Stimulated activated CD8-positive, alpha-beta memory T cell treated with anti-CD3 and anti-CD28 coated beads, Interleukin-15, amount 100 ng/mL, for 4 hours (primary cell): ENCODE measurements at places on chromosomes 2 and 18.
A peak's percentile ranks its signal among the peaks of the same experiment; 100 is the strongest.

GRCh38 chr18:32582455-32582854, 111.8 kb upstream of the GAREM1 start:
- DNase-seq: no peak

GRCh38 chr2:128399690-128400291, 81.1 kb upstream of the HS6ST1 start:
- no peak for DNase-seq

- DNase-seq: no peak
Measured at GRCh38 chr2:66440708-66441497, 6.0 kb downstream of the MEIS1 start.

- no peak for DNase-seq
Measured at GRCh38 chr2:10305715-10306114, 3.0 kb downstream of the HPCAL1 start.

DNA sequence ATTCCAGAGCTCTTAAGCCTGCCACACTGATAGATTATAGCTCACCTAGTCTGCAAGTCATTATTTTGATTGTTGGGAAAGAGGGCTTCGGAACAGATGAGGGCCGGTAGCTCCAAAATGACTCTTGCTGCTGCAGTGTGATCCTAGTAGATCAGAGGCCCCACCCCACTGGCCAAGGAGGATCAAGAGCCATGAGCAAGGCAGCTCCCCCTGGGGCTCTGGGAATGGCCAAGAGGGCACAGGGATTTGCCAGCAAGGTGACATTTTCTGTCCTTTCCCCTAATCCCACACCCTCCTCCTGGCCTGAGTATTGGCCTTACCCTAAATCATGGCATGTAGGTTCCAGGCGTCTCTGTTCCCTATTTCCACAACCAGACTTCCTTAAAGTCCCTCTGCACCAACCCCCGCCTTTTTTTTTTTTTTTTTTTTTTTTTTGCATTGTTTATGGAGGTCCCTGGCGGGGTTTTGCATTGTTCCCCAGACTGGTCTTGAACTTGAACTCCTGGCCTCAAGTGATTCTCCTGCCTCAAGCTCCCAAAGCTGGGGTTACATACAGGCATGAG, 36.5 kb downstream of the EIF4E2 start:
- no peak for DNase-seq

DNA sequence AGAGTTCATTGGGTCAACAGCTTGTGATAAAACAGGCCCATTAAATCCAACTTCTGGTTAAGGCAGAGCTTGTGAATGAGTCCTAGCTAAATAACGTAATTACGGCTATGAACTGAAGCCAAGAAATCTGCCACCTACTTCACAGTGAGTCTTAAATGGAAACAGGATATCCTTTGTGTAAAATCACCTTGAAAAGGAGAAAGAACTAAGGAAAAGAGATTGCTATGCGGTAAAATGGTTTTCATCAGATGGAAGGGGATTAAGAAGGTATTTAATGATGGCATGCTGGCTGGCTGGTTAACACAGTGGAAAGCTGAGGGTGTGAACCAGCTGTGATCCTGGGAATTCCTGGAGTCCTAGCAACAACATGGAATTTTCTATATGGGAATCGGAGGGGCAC, 156.6 kb downstream of the DOK6 start:
- DNase-seq: no peak

DNA sequence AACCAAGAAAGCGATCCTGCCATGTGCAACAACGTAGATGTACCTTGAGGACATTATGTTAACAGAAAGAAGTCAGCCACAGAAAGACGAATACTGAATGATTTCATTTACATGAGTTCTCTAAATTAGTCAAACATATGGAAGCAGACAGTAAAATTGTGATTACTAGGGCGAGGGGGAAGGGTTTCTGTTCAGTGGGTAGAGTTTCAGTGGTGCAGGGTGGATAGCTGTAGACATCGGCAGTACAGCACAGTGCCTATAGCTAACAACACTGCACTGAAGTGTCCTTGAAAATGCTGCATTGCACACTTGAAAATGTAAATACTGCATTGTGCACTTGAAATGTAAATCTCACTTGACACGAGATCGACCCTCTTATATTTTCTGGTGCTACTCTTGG, 275.3 kb downstream of the GALR1 start:
- no peak for DNase-seq

DNA sequence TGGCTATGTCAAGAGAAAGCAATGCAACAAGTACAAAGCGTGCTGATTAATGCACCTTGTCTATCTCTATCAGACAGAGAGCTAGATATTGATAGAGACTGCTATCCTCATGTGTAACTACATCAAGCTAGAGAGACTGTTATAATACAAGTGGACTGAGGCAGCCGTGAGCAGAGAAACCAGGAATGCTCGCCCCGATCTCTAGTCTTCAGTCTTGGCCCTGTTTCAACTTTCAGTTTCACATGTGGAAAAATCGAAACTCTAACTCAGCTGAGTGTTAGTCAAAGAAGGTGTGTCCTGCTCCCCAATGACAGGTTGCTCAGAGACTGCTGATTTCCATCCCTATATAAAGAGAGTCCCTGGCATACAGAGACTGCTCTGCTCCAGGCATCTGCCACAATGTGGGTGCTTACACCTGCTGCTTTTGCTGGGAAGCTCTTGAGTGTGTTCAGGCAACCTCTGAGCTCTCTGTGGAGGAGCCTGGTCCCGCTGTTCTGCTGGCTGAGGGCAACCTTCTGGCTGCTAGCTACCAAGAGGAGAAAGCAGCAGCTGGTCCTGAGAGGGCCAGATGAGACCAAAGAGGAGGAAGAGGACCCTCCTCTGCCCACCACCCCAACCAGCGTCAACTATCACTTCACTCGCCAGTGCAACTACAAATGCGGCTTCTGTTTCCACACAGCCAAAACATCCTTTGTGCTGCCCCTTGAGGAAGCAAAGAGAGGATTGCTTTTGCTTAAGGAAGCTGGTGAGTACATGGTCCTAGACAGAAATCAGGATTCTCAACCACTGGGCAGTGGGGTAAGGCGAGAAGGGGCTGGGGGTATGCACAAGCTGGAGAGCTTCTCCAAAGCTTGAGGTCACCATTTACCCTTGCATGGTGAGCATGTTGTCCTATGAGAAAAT, at the start of gene RSAD2:
RSAD2 (plus strand) TSS at position 376 of the 903 bp plus-strand sequence; CDS start at position 400, 24 bp downstream.
- peak; percentile 12 for DNase-seq

GRCh38 chr2:52054824-52055223, 1022.9 kb upstream of the NRXN1 start:
- no peak for DNase-seq

- no peak for DNase-seq
Measured at GRCh38 chr2:224802407-224802806, 86.2 kb upstream of the CCDC195 start.

DNA sequence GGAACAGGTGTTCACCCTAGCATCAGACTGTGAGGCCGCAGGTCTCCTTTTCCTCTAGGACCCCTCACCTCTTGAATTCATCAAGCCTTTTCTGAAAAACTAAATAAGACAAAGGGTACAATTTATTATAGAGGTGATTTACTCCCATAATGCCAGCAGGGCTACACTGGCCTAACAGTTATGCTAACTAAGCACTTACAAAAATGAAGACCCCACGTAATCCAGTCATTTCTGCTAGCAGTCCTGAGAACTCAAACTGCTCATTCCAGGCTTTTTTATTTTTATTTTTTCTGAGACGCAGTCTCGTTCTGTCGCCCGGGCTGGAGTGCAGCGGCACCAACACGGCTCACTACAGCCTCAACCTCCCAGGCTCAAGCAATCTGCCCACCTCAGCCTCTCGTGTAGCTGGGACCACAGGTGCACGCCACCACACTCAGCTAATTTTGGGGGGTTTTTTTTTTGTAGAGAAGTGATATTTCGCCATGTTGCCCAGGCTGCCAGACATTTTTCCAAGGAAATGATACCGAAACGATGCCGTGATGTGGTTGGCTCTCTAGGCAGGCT, 14.2 kb downstream of the CAPG start:
- no peak for DNase-seq

DNA sequence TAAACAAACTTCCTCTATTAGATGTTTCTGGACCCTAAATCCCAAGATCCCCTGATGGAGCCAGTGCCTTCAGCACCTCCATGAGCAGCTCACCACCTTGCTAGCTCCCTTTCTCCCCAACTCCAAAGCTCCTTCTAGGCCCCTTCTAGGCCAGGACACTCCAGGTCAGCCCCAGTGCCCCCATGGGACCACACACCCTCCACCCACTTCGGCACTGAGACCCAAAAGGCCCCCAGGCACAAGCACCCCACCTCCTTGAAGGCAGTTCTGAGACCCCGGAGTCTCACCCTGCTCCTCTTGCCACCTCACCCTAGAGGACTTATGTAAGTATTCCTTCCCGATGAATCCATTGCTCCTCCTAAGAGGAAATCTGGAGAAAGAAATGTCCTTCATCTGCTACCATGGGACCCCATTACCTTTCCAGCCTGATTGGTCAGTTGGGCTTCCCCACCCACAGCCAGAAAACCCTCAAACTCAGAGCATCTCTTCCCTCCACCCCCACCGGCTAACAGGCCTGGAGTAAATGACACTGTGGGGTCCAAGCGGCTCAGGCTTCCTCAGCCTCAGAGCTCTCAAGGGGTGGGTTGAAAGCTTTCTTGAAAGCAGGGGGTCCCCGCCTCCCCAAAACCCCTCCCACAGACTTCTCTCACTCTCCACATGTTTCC, 9.8 kb upstream of the ARMC9 start:
- no peak for DNase-seq

GRCh38 chr2:27093430-27094352, 7.1 kb downstream of the KHK start:
- DNase-seq: no peak

DNA sequence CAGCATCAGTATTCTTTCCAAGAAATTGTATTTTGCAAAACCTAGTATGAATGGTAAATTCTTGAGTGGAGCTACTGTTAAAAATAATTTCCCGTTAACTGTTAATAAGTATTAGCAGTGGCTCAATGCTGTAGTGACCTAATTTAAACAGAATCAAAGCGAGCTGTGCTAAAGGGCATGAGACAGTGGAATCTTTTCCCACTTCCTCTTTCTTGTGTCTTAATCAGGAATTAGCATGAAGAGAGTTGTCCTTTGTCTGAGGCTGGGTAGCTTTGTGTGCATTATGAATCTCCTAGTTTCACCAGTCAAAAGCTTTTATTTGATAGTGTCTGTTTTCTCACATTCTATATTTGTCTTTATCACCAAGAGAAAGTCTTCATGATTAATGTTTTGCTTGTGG, 298.8 kb upstream of the GCFC2 start:
- no peak for DNase-seq

GRCh38 chr2:35857498-35857897, 498.1 kb upstream of the CRIM1 start:
- DNase-seq: no peak

- no peak for DNase-seq
Measured at GRCh38 chr2:162840598-162841246, 2.2 kb upstream of the KCNH7 start.

DNA sequence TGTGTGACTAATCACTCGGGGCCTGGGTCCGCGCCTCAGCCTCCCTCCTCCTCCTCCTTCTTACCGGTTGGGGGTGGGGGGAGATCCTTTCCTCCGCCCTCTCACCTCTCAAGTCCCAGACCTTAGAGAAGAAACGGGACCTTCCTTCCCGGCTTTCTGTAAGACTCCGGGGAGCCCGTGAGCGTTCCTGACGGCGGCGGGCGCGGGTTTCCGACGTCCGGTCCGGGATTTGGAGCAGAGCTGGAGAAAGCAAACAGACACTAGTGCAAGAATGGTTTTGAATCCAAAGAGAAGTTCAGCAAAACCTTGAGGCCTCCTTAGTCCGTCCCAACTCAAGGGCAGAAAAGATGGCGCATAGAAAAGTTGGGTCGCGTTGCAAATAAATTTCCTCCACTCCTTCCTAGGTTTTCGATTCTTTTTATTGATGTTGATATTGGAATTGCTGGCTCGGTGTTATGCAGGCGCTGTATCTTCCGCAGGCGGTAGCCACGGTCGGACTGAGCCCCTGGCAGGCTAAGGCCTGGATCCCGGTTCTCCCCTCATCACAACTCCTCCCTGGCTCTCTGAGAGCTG, 2.0 kb downstream of the DLX1 start:
- DNase-seq: no peak

- no peak for DNase-seq
Measured at GRCh38 chr2:75647771-75648170, 1.2 kb downstream of the MRPL19 start.

DNA sequence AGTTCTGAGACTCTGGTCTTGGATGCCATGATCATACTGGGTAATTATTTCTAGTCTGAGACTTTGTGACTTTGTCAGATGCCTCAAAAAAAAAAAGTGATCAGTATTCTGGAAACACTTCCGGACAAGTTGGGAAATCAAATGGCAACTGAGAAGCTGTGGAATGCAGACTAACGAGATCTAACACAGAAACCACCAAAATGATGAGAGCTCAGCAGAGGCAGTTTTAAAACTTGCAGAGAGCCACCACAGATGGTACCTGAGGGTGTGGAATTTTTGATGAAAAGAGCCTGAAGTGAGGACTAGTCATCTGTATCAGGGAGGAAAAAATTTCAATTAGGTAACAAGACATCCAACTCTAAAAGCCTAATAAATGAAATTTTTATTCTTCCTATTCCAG, 5.5 kb upstream of the GPR75 start:
- no peak for DNase-seq

DNA sequence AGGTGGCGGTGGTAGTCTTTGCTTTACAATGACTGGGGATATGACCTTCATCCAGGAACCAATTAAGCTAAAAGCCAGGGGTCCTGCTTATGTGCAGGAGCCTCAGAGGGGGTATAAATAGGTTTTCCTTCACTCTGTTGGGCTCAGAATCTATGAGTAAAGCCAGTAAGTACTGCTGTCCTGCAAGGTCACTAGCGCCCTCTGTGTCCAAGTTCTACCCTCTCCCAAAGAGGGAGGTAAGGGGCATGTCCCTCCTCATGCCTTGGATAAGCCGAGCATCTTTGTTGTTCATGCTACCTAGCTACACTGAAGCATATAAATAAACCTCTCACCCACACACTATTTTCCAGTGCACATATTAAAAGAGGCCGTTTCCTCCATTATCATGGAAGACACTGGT, 79.4 kb downstream of the SPRED2 start:
- no peak for DNase-seq

GRCh38 chr2:66569321-66569851, 134.5 kb downstream of the MEIS1 start:
- DNase-seq: no peak

- DNase-seq: no peak
Measured at GRCh38 chr2:142722569-142722968, 154.9 kb upstream of the KYNU start.

- no peak for DNase-seq
Measured at GRCh38 chr2:5319493-5319892, 372.7 kb upstream of the SOX11 start.

DNA sequence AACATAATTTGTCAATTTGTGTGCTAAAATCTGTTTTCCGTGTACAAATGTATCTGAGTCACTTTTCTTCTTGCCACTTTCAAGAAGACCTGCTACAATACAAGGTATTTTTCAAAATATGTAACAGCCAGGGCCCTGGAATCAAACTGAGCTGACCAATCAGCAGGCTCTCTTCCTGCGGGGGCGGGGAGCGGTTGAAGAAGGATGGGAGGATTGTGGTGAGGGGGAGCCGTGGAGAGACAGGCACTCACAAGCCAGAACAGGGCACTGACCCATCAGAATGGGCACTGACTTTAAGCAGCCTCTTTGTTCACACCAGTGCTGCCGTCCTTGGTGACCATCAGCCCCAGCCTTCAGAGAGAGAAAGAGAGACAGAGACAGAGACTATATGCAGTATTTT, 40.6 kb upstream of the CCNYL1 start:
- no peak for DNase-seq

GRCh38 chr2:71544919-71545571, 91.7 kb downstream of the DYSF start:
- no peak for DNase-seq

GRCh38 chr2:64348386-64349130, 105.4 kb upstream of the LGALSL start:
- DNase-seq: no peak
